ENCODE measurements at places on chromosomes 2 and 18.
A peak's percentile ranks its signal among the peaks of the same experiment; 100 is the strongest.

GRCh38 chr18:13603304-13604019 lies 122.9 kb downstream of the FAM210A start:
- peak; percentile 70 for DNase-seq

- no peak for DNase-seq
Observed at GRCh38 chr2:160794926-160795325, 301.3 kb upstream of the RBMS1 start.

GRCh38 chr2:217798743-217799562 lies 203.8 kb downstream of the TNS1 start:
- no peak for DNase-seq

DNA sequence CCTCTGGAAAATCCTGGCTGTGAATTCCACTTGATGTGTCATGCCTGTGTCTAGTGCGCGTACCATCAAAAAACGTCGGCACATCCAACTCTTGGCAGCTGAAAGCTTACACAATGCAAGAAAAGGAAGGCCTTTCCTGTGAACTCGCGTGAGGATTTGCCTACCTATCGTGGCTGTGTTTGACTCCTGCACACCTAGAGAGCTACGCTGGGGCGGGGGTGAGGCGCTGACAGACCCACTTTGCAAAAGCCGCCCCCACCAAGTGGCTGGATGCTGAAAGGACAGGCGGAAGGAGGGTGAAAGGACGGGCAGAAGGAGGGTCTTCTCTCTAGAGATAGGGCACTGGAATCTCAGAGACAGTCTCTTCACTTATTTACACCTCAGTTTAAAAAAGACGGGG lies 270.1 kb downstream of the EIPR1 start:
- DNase-seq = no peak

- DNase-seq = peak; percentile 68
Observed at GRCh38 chr18:74896390-74896991, 298.8 kb downstream of the ZNF407 start.

DNA sequence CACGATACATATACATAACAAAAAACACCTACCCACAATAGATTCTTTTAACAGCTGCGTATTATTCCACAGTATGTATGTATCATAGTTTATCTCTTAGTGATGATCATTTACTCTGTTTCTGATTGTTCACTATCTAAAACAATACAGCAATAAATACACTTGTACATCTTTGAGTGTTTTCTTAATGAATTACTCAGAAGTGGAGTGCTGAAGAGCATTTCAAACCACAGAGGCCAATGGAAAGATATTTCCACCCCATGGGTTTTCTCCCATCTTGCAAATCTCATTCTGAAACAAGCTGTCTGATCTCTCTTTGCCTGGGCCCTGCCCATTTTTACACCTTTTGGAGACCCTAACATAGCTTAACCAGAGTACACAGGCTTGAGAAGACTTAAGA lies 113.8 kb upstream of the KLF7 start:
- no peak for DNase-seq

DNA sequence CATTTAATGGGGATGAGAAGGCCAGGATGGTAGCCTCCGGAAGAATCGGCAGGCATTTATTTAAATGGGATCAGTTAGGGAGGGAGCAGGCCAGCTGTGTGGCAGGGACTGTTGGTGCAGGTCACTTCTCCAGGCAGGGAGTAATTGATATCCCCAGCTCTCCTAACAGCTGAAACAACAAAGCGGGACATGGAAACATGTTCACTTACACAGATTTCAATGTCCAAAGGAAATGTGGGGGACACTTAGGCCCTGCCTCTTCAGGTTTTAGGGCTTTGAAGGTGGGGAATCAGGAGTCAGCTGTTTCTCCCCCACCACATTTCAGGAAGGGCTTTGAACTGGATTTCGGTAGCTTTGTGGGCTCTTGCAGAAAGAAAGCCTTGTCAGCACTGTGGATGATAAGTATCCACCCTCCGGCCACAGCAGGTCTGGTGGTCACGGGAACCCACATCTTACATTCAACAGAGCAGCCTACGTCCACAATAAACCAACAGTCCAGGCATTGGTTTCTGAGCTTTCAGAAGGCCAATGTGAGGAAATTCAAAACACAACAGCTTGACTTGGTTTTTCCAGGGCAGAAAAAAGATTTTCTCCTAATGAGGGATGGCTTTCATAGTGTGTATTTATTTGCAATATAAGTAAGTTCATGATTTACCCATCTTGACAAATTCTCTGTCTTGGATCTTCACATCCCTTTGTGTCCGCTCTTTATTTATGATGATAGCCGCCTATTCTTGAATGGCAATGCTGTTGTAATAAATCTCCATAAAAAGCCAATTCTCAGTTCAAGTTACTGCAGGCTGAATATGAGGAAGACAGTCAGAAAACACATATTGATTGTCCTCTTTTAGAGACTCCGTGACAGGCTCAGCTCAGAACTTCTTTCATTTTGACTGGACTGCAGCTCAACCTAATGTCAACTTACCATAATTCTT lies 96.6 kb upstream of the NRP2 start:
- peak; percentile 23 for DNase-seq

DNA sequence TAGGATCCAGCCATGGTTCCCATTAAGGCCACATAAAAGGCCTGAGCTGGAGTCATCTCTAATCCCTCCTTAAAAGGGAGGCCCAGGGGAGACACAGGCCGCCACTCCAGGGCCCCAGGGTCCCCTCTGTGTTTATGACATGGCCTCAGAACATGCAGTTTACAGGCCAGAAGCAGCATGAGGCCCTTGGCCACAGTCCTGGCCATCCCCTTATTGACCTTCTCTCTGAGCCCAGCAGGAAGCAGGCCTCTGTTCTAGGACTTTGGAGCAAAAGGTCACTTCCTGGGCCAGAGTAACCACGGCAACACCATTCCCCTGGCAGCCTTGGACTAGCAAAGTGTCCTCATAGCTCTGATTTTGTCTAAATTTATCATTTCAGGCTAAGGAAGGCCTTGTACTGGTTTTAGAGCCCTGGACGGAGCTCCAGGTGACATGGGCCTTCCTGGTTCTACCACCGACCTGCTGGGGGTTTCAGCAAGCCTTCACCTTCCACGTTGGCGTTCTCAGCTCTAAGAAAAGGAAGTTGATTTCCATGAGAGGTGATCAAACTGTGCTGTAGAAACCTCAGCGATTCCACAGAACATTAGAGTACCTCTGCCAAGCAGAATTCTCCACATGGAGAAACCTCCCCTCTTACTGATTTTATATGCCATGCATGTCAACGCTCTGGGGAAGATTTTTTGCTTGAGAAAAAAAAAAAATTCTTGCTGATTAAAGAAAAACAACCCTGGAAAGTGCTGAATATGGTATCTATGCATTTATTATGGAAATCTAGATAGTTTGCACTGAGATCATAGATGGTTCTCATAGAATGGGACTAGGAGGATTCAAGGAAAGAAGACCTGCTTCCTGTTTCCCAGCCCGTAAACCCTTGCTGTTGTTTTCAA lies 53.7 kb downstream of the HS1BP3 start:
- no peak for DNase-seq

DNA sequence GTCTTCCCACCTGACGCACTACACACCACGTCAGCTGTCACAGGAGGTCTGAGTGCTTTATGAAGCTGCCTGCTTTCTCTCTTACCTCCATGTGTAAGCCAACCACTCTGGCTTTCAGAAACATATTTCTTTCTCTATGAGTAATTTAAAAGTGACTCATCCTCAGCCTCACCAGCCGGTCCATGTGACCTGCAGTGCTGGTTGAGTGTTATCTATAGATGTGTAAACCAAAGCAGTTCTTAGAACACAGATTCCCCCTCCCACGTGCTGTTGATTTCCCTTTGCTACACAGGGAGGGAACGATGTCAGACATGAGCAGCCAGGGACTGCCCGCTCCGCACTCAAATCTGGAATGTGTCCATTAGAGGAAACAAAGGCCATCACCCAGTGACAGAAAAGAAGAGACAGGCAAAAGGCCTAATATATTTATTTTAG lies 157.8 kb downstream of the BCL2 start:
- DNase-seq = peak; percentile 11

GRCh38 chr18:54127759-54128378 lies 96.6 kb downstream of the MBD2 start:
- peak; percentile 76 for DNase-seq

- DNase-seq = peak; percentile 37
Observed at GRCh38 chr2:240962300-240963064, 35.9 kb upstream of the SNED1 start.

- no peak for DNase-seq
Observed at GRCh38 chr2:62404913-62405312, 101.1 kb downstream of the TMEM17 start.

- DNase-seq = no peak
Observed at GRCh38 chr2:103138123-103138901, 376.5 kb downstream of the TMEM182 start.

DNA sequence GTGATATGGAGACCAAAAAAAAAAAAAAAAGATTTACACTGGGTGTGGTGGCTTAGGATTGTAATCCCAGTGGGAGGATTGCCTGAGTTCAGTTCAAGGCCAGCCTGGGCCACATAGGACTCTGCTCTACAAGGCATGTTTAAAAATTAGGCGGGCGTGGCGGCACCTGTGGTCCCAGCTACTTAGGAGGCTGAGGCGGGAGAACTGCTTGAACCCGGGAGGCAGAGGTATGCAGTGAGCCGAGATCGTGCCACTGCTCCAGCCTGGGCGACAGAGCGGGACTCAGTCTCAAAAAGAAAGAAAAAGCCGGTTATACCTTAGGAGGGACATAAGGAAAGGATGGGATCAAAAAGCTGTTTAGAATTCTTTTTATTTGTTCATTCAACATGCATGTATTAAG lies 707 bp upstream of the SPDYA start:
- DNase-seq = no peak

- no peak for DNase-seq
Observed at GRCh38 chr2:134075204-134075603, 178.7 kb upstream of the MGAT5 start.

- DNase-seq = no peak
Observed at GRCh38 chr2:233209117-233209532, 42.3 kb upstream of the ATG16L1 start.

DNA sequence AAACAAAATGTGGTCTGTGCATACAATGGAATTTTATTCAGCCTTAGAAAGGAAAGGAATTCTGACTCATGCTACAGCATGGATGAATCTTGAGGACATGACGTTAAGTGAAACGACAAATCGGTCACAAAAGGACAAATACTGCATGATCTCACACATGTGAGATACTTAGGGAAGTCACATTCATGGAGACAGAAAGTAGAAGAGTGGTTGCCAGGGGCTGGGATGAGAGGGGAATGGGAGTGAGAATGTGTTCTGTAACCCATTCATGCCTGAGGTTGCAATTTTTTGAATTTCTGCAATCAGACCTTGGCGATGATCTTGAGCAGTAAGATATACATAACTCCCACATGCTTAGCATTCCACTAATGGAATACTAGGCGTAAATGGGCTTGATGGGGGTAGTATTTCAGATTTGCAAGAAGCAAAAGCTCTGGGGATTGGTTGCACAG lies 22.0 kb downstream of the FHL2 start:
- DNase-seq = no peak

DNA sequence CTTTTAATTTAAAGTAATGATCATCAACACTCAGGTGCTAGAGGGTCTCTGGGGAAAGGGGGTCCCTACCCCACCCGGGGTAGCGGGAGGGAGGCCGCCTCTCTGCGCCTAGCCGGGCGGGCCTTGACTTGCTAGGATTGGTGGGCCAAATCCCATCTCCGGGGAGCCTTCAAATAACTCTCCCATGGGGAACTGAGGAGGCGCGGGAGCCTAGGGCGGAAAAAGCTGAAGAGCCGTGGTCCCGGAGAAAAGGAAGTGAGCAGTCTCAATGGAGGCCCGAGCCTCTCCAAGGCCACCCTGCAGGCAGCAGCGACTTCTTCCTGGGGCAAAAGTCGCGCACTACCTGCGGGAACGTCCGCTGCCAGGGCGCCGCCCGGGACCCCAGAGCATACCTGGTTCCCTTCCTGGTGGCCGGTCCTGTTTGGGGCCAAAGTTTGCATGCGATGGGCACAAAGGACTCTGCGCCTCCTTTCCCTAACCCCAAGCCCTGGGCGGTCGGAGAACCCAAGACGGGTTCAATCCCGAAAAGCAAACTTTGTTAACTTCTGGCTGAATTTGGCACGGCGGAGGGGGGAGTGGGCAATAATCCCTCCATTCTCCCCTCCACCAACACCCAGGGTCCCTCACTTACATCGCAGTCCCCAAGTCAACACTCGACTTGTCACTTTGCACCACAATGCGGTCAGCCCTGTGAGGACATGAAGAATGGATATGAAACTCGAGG lies 13.6 kb downstream of the EN1 start:
- peak; percentile 22 for DNase-seq

DNA sequence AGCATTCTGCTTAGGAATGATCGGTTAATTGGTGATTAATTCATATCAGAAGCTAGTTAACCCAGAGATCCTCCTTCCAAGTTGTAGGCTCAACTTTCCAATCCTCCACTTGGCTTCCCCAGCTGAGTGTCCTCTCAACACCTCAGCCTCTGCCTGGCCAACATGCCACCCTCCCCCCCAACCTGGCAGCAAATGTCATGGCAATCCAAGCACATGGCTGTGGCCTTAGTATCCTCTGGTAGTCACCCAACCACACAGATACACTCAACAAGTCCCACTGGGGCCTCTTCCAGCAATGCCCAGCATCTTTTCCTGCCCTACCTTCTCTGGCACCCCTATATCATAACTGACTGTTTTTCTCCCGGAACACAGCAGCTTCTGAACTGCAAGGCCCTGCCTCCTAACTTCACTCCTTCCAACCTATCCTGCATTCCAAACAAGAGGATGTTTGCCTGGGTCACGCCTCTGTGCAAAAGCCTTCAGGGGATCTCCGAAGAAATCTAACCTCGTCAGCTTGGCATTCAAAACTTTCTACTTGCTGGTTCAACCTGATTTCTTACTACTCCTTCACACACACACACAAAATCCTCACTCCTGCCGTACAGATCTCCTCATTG lies 195.0 kb downstream of the CYP26B1 start:
- DNase-seq = peak; percentile 68

DNA sequence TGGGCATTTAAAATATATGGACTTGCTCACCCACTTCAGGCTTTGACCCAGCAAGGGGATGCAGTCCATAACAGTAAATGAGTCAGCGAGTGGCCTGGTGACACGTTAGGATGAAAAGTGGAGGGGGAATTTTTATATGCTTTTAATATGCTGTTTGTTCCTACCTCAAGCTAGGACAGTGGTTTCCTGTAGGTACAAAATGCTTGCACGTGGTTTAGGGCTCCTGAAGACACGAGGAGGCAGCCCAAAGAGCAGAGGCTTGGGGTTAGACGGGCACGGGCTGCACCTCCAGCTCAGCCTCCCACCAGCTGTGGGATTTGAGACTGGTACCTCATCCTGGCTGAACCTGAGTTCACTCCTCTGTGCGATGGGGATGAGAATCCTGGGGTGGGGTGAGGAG lies 306.2 kb upstream of the CXCR4 start:
- DNase-seq = no peak

DNA sequence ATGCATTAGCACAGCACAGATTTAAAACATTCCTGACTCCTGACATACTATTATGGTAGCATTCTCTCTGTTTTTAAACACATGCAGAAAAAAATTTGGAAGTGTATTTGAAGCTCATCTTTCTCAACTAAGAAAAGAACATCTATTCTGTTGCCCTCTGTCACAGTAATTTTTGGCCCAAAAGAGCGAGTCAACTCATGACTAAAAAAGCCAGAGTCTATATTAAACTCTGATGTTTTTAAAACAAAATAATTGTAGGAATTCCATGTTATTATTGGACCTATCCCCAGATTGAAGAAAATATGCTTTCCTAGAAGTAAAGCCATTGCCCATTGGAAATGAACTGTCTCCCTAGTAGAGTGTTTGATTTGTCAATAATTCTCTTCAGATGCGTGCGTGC lies 96.7 kb downstream of the CRIM1 start:
- no peak for DNase-seq

All from ELF-1 (cell line).